C1 segment of cervical spinal cord (tissue), 14 donors: ENCODE measurements at places on chromosomes 2 and 18.

GRCh38 chr2:71463342-71463654, 9.9 kb downstream of the DYSF start:
- no peak for DNase-seq

- no peak for DNase-seq
These were observed 24.4 kb upstream of the TMEM182 start for GRCh38 chr2:102737431-102737830.

- no peak for DNase-seq
These were observed 114.7 kb downstream of the CPS1 start for GRCh38 chr2:210671065-210671464.

DNA sequence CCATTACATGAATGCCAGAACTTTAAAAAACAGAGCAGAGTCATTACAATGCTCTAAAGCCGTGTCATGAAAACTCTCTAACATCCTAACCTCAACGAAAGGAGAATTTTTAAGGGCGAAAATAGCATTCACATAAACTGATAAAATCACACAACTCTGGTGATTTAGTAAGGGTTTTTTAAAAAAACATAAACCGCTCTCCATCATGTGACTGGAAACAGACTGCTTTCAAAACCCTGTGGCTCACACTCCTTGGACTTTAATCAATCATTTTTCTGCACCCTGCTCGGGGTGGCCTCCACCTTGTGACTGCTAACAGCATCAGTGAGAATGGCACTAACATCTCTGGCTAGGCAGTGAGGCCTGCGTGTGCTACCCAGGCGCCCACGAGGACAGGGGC, 12.1 kb downstream of the DOCK10 start:
- no peak for DNase-seq
